ENCODE measurements at places on chromosomes 7 and 10.

DNA sequence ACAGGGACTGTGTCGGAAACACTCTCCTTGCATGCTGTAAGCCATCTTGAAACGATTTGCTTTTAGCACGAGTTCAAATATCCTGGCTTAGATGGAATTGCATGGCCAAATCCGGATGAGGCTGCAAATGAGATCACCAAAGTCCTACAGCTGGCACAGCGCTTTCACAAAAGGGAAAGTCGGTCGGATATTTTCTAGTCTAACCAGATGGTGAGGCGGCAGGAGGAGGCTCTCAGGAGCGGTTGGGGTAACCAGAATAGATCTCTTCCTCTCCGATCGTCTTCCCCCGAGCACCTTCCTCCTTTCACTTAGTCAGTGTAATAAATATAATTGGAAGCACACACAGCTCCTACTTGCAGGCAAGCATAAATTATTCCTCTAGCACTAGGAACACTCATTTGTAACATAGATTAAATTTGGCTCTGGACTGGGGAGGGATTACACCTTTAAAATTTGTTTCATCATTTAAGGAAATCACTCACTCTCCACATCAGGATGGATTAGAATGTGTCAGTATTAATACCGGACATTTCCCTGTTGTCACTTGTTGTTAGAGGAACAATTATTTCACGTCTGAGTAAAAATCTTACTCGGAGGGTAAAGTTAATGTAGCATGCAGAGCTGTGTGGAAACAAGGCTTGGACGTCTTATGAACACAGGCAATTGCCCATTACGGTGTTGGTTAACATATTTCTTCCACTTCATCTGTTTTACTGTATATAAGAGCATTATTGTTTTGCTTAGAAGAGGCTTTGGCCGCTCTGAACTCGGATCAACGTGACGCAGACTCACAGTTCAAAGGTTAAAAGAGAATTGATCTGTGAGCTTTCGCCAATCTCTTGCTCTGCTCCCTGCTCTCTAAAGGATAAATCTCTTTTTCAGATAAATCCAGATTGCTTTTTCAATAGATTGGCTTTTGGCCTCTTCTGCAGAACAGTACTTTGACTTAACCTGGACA lies 857.9 kb downstream of the TYW1 start:
- DNase-seq = no peak

DNA sequence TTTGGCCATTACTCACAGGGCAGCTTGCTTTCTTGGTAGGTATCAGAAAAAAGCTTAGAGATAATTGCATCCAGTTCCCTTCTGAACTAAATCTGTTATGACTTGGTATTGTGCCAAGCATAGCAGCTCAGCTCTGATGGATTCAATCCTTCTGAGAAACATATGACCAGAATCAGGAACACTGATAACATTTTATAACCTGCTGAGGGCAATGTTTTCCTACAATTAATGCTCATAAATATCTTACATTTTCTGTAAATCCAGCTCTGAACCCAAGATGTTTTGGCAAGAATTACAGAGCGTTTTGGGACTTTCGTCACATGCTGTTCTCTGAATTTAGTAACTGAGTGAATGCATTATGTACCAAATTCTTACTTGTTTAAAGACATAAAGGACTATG lies 167.8 kb downstream of the KIF20B start:
- no peak for DNase-seq

DNA sequence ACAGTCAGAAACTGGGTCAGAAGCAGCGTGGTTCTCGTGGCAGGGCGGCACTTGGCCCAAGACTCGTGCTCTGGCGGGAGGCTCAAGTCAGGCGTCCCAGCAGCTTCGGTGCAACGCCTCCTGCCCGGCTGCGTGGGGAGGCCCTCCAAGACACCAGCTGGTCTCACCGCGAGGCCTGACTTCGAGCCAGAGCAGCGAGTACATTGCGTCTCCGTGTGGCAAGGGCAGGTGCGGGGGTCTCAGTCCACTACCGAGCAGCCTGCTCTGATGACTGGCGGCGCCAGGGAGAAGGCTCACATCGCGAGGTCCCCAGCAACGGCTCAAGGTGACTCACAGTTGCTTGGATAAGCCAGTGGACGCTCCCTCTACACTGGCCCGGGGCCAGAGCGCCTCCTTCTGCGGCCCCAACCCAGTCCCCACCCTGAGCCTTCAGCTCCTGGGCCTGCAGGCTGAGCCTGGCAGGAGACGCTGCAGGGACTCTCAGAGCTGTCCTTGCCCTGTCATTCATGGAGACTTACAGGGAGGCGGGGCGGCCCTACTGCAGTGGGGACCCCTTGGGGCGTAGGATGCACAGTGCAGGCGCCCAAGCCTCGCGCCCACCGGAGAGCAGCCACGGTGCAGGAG lies 41.9 kb upstream of the PRKAR1B start:
- DNase-seq = no peak

GRCh38 chr10:79390551-79391229 lies 43.4 kb downstream of the PPIF start:
- no peak for DNase-seq

DNA sequence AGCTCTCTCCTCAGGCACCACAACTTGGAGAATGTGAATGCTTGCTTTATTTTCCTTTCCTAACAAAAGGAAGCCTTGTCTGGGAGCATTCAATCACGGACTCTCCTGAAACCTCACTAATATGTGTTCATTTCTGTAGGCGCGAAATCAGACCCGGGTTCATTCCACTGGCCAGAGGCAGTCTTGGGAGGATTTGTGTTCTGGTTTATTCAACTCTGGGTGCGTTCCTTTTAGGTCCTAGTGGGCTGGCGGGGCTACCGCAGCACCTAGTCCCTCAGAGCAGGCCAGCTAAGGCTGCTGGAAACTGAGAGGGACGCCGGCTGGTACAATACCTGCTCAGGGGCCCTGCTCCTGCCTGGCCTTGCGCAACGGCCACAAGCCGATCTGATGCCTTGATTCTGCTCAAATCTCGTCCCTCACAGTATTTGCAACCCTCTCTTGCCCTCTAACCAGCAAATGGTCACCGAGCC lies 7.5 kb downstream of the HOXA4 start:
- DNase-seq = no peak

GRCh38 chr7:80932536-80932935 lies 13.7 kb upstream of the SEMA3C start:
- DNase-seq = no peak

DNA sequence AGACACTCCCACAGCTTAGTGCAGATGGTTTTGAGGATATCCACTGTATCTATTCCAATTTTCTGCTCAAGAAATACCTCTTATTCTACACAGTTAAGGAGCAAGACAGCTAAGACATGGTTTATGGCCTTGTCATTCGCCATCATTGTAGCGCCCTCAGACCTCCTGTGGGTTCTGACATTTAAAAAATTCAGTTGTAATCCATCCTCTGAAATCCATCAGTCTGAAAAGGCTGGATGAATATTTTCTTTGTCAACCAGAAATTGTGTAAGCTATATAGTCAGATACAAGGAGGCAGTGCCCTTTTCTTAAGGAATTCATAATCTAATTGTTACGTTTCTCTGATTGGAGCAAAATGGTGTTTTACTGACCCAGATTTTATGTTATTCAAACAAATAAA lies 353.6 kb downstream of the GALNT17 start:
- no peak for DNase-seq

DNA sequence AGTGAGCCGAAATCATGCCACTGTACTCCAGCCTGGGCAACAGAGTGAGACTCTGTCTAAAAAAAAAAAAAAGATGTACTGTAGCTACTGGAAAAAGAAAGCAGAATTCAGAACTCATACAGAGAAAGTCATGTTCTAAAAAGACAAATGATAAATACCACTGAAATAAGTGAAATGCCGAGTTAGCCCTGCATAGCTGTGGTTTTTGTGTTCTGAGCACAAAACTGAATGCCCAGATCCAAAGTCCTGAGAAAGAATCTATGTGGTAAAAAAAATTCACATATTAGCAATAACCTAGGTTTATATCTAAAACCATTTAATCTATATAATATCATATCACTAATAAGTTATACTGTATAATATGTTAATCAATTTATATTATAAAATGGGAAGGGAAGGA lies 29.3 kb upstream of the HECW1 start:
- DNase-seq = no peak

DNA sequence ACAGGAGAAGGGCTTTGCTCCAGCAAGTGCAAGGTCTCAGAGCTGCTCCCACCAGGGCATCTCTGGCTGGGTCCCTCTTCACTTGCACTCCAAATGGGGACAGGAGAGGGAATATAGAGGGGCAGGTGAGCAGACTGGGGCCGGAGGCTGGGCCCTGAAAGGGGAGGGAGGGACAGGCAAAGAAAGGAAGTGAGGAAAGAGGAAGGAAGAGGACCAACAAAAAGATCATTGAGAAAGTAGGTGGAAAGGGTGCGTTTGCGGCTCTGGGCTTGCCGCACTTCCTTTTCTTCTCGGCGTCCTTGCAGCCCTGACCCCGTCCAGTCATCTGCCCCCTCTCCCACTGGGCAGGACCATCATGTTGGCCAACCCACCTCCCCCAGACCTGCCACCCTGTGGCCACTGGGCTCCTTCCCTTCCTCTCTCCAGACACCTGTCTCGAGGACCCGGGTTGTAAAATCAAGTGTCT lies 14.0 kb downstream of the ITPRIP start:
- no peak for DNase-seq

GRCh38 chr7:23017309-23017708 lies 3.4 kb upstream of the HYCC1 start:
- no peak for DNase-seq

DNA sequence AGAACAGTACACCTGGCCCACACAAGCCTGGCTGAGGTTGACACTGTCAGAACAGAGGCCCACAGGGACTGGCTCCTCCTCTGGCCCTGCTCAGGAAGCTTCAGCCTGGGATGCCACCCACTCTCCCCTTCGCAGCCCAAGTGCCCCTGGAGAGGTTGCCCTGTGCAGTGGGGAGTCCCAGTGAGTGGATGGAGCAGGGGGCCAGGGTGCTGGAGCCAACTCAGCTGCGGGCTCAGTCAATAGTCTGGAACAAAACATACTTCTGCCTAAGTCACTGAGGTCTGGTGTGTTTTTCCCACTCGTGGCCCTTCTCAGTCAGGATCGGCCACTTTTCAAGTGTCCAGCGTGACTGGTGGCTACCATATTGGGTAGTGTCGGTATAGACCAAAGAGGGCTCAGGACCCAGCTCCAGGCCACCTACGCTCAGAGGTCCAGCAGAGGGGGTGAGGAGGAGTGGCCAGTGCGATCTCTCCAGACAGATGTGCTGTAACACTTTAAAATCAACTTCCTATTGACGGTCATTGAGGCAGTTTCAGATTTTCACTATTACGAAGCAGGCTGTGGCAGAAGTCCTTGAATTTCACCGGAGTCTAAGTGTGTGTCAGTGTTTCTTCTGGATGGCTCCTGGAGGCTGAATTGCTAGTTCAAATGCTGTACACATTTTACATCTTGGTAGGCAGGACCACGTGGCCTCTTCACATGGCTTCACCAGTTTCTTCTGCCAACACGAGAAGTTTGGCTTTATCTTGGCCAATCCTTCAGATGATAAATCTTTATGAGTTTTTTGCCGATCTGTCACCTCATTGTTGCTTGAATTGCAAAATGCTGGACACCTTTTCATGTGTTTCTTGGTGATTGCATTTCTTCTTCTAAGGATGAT lies 994 bp upstream of the GCK start:
- DNase-seq = no peak

GRCh38 chr7:31052841-31053601 lies 913 bp downstream of the ADCYAP1R1 start:
- DNase-seq = no peak

DNA sequence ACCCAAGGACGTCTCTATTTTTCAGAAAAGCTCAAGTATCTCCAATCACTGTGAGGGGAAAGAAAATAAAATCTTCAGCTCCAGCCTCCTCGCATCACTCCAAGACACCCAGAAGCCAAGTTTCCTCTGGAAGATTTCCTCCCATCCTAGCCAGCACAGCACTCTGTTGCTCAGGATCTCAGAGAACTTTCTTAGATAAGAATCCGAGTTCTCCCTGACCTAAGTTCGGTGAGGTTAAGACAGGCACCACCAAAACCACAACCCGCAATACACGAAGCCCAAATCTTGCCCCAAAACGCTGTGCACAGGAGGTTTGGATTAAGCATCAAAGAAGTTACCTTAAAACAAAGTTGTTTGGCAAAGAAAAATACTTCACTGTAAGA lies 4.2 kb downstream of the FAM53B start:
- DNase-seq = no peak

DNA sequence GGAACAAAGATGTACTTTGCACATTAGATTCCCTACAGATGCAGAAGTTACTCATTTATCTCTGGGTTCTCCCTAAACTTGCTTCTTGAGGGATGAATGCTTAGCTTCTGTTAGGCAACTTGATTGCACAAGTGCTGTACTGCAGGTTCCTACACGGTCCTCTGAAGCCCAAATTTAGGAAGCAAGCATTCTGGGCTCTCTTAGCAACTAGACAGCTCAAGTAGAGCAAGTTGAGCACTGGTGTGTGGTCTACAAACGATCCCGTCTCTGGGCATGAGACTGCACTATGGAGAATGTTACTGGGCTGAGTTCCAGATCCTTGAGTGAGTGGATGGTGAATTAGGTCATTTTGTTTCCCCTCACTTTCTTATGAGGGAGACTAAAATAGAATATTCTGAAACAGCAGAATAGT lies 14.3 kb downstream of the SEMA3D start:
- no peak for DNase-seq

GRCh38 chr7:36283181-36283580 lies 106.5 kb upstream of the ANLN start:
- no peak for DNase-seq

- no peak for DNase-seq
Measured at GRCh38 chr7:11297764-11298163, 324.1 kb downstream of the PHF14 start.

DNA sequence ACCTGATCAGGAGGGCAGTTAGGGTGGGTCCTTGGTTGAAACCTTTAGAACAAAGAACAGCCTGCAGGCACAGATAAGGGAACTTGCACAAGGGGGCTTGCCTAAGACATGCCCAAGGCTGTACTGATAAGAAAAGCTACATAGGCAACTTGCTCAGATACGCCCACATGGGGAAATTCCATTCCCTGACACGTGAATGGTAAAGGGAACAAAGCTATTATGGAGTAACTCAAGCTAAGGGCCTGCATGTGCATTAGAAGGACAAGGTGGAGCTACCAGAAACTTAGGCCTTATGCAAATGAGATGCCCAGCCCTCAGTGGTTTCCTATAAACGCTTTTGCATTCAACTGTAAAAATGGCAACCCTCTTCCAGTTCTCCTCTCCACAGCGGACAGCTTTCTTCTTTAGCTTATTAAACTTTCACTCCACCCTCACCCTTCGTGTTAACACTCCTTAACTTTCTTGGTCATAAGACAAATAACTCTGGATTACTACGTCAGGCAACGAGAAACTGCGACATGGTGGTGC lies 1192.1 kb upstream of the CELF2 start:
- DNase-seq = no peak

GRCh38 chr7:98223898-98224700 lies 12.9 kb downstream of the BHLHA15 start:
- no peak for DNase-seq

- no peak for DNase-seq
Measured at GRCh38 chr7:11737723-11738122, 94.3 kb downstream of the THSD7A start.

GRCh38 chr10:95560278-95561176 lies 644 bp downstream of the SORBS1 start:
- peak; percentile 22 for DNase-seq

- no peak for DNase-seq
Measured at GRCh38 chr10:75033399-75034130, 77.9 kb upstream of the SAMD8 start.

GRCh38 chr7:143480501-143480900 lies 2.8 kb downstream of the TAS2R41 start:
- DNase-seq = no peak
